Right hindlimb (tissue), 1 donor: ENCODE measurements at places on chromosomes 1 and 21.

DNA sequence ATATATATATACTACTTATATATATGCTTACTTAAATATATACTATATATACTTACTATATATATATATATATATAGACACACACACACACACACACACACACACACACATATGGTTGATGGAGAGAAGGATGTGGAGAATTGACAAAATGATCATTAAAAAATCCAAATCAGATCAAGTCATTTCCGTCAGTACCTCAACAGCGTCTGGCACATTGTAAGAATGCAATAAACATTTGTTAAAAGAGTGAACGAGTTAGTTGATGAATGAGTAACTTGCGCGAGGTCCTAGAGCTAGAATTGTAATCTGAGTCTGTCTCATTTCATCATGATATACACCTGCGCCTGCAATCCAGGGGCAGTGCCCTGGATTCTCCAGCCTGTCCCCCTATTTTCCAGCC, 243.0 kb upstream of the MAP1LC3C start:
- DNase-seq: no peak

DNA sequence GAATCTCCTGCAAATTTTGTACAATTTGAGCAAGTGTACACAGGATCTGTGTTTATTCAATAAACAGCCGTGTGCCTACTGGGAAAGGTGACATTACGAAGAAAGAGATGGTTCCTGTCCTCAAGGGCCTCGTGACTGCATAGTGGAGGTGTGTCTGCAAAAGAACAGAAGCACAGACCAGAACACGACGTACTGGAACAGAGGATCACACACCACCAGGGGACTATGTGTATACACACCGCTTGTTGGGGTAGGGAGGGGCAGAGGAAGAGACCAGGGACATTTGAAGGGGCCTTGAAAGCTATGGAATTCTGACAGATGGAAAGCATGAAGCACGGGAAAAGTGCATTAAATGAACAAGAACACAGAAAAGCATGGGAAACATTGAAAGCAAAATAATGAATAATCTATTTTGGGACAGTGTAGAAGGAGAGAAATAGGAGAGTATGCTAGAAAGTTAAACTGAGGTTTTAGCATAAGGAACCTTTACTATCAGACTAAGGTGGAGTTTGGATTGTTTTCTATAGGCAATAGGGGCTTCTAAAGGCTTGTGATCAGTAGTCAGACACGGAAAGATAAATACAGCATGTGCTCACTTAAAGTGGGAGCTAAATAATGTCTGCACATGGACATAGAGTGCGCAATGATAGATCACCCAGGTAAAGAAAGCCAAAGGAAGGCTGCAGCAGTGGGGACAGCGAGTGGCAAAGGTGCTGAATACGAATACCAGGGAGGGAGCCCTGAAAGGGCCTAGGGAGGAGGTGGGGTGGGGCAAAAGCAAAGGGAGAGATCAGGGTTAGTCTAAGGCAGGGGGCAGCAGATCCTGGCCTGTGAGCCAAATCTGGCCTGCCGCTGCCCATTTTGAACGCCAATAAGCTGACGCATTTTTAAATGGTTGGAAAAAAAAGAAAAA, 11.0 kb downstream of the JAK1 start:
- DNase-seq: no peak

- DNase-seq: no peak
Observed at GRCh38 chr1:215710036-215710898, 143.2 kb downstream of the KCTD3 start.

- DNase-seq: no peak
Observed at GRCh38 chr21:39713905-39714304, 31.1 kb upstream of the IGSF5 start.

- peak; percentile 56 for DNase-seq
Observed at GRCh38 chr1:38102636-38103035, 56.0 kb upstream of the POU3F1 start.

- no peak for DNase-seq
Observed at GRCh38 chr1:163824490-163824889, 502.7 kb downstream of the NUF2 start.

GRCh38 chr1:204018460-204018859, 54.5 kb upstream of the SOX13 start:
- no peak for DNase-seq

DNA sequence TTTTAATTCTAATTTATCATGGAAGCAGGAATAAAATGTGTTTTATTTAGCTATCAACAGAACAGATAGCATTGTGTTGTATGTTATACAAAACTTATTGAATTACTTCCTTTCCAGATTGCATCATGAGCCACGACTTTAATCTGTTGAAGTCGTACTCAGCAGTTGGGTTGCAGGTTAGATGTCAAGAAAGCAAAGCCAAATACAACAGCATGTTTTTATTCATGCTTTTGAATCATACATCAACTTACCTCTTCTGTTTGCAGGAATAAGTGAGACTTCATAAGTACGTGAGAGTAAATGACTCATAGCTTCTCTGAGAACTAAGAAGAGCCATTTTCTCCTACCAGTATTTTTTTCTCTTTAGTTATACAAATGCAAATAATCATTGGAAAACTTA, 110.8 kb upstream of the ADGRL4 start:
- DNase-seq: no peak

GRCh38 chr1:245858722-245859492, 648.2 kb downstream of the SMYD3 start:
- no peak for DNase-seq

DNA sequence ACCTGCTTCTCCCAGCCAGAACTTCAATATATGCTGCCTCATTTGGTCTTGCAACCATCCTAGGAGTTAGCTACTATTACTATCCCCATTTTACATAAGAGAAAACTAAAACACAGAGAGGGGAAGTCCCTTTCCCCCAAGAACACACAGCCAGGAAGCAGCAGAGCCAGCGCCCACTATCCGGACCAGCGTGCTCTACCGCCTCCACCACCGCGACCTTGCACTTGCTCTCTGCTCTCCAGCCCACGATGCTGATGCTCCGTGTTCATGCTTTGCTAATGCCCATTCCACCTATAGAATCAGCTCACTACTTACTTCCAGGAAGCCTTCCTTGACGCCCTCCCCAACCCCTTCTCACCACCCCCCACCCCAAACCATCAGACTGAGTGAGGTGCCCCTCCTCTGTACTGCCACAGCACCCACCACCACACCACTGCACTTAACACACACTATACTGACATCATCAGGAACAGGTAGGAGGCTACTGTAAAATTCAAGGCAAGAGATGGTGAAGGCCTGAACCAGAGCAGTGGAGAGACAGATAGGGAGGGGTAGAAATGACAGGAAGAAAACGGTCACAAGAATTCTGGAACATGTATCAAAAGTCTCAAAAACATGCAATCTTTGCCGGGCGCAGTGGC, 9.4 kb downstream of the TMEM53 start:
- no peak for DNase-seq

DNA sequence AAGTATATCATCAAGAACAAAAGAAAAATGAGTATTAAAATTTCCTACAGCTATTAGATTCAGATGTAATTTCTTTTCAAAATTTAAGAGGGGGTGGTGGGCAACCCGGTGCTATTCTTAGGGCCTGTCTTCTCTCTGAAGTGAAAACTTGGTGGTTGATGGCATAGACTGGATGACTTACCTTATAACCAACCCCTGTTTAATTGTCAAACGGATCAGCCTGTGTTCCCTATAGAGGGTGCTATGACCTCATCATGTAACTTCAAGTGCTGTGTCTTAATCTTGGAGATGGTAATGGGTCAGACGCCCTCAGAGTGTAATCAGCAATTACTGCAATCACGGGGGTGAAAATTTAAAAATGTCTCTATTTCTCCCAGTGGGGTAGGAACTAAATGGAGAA, 176.2 kb downstream of the PCP4 start:
- no peak for DNase-seq

- no peak for DNase-seq
Observed at GRCh38 chr1:91827459-91828321, 58.3 kb downstream of the TGFBR3 start.

- DNase-seq: no peak
Observed at GRCh38 chr1:59549903-59550302, 253.0 kb downstream of the FGGY start.

- DNase-seq: no peak
Observed at GRCh38 chr1:201859424-201859823, 29.3 kb upstream of the SHISA4 start.

- DNase-seq: no peak
Observed at GRCh38 chr1:229136822-229137221, 134.1 kb upstream of the RAB4A start.

- DNase-seq: no peak
Observed at GRCh38 chr1:40649592-40649930, 15.9 kb downstream of the RIMS3 start.

DNA sequence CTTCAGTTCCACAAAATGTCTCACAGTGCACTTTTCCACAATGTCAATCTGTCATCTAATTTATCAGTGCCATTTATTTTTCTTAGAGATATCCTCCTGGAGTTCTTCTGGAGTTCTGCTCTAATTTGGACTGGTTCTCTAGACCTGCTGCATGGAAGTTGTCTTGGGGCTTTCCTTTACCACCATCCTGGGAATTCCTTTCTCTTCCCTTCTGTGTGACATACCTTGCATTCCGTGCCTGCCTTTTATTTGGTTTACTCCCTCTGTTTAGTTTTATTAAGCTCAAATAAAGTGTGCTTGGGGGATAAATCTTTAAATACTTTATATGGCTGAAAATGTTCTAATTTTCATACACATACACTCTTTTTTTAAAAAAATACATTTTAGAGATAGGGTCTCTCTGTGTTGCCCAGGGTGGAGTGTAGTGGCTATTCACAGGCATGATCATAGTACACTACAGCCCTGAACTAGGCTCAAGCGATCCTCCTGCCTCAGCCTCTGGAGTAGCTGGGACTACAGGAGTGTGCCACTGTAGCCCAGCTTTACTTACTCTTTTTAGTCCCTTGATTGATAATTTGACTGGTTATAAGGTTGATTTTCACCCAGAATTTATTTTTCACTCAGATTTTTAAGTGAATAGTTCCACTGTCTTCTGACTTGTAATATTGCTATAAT, 14.4 kb downstream of the MTF2 start:
- no peak for DNase-seq

DNA sequence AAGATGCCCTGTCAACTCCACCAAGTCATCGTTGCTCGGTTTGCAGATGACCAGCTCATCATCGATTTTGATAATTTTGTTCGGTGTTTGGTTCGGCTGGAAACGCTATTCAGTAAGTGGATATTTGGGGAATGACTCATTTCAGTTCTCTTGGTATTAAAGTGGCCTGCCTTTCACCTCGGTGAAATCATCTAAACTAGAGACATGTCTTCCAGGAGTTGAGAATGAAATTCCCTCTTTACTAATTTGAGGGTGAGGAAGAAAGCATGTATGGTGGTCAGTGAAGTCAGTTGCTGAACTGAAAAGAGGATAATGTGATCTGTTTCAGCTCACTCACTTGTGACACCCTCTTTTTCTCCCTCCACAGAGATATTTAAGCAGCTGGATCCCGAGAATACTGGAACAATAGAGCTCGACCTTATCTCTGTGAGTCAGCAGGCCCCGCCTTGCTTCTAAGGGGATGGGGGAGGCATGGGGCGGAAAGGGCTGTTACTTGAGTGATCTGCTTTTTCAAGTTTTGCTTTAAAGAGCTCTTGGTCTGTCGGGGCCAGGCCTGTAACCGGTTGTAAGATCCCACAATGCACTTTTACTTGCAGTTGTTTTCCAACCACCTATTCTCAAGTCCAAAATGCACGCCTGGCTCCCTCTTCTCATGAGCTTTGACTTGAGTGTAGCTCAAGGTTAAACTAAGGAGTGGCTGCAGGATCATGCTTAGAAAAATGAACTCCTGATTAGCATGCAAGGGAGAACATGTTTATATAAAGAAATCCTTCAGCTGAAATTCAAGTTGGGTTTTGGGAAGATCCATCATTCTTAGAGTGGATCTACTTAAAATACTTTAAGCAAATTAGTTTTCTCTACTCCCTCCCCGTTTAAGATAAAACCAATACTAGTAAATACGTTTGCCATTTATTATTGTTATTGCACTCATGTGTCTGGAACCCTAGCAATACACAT, 59.8 kb downstream of the CAPN2 start:
- DNase-seq: peak; percentile 54
